ENCODE measurements at places on chromosomes 16 and 17.

GRCh38 chr16:86527366-86527765 lies 17.0 kb downstream of the FOXF1 start:
- no peak for DNase-seq

DNA sequence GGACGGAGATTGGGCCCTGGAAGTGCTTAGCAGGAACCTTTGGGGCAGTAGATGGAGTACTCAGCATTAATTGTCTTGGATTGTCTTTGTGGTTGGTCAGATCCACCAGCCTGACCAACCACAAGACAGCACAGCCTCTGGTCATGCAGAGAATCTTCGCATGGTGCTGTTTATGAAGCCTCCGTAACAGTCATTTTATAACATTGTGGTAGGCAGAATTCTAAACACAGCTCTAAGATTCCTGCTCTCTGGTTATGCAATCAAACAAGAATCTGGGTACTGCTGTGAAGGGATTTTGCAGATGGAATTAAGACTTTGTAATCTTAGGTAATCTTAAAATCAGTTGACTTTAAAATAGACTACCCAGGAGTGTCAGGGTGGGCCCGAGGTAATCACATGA lies 312.2 kb upstream of the GOT2 start:
- DNase-seq: no peak

DNA sequence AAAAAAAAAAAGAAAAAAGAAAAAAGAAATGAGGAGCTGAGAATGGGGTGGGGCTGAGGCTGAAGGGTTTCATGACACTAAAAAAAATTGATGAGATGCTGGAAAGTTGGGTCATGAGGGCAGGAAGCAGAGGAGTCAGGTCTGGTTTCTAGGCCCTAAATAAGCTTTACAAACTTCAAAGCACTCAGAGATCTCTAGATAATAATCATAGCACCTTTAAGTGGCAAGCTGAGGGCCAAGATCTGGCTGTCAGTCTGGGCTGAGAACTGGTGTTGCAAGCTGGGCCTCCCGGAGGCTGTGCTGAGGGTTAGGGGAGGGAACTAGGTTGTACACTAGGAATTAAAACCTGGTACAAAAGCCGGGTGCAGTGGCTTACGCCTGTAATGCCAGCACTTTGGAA lies 6.4 kb downstream of the ZNF764 start:
- DNase-seq: no peak

- no peak for DNase-seq
These were observed 5.2 kb downstream of the ASGR1 start for GRCh38 chr17:7173687-7174602.

GRCh38 chr16:74577882-74578366 lies 29.0 kb downstream of the GLG1 start:
- DNase-seq: no peak

DNA sequence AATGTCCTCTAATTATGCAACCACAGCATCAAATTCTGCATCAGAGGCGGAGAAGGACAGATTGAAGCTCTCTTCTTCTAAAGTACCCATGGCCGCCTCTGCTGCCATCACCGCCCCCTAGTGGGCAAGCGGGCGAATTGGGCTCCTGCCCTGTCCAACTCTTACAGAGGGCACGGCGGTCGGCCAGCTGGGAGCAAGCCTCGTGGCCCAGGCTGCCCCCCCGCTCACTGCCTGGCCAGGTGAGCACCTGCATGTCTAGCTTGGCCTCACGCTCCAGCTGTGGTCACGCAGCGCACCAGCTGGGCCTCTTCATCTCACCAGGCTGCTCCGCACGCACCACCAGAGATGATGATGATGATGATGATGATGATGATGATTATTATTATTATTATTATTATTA lies 146.1 kb upstream of the TOM1L1 start:
- peak; percentile 13 for DNase-seq

GRCh38 chr16:11004973-11005610 lies 60.7 kb downstream of the CLEC16A start:
- no peak for DNase-seq

DNA sequence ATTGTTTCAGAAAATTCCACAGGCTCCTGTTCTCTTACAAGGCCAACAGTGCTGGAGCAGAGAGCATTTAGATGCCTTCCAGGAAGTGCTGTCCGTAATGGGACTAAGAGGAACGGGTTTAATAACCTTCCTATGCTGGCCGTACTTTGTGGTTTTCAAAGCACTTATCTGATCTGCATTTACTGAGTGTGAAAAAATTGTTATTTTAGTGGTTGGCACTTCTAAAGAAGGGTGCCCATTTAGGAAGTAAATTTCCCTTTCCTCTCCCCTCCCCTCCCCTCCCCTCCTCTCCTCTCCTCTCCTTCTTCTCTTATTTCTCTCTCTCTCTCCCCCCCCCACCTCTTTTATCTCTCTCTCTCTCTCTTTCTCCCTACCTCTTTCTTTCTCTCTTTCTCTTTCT lies 72.0 kb upstream of the DNAJA2 start:
- no peak for DNase-seq

DNA sequence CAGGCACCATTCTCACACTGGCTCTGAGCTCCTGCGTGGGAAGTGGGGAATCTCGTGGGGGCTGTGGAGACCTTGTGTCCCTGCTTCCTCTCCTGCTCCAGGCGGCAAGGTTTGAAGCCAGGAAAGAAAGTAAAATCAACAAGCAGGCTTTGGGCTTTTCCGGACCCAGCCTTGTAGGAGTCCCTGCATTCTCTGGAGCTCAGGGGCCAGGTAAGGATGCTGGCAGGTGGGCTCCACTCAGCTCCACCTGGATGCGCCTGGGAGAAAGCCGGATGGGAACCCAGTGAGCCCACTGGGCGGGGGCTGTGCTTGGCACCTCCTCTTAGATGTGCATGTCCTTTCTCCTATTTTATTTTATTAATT lies 362.5 kb downstream of the SEC14L1 start:
- no peak for DNase-seq

GRCh38 chr16:57986196-57986595 lies 14.3 kb downstream of the ZNF319 start:
- no peak for DNase-seq

DNA sequence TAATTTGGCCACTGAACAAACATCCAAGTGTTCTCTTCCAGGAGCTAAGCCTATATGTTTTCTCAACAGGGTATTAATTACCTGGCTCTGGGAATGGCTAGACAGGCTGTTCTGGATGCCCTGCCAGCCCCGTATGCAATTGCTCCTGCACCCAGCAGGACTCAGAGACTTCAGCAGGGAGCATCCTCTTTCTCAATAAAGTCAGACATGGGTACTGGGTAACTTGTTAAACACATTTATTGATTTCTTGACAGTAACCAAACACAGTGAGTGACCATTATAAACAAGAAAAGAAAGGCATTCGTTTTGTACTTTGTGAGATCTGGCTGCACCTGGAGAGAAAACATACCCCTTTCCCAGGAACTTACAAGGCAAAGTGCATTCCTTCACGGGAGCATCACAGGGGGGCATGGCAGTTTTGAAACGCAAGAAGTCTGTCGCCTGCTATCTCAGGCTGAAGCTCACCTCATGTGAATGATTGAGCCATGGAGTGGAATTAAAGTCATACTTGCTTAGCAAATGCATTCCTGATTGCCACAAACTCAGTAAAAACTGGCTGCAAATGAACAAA lies 369.8 kb downstream of the UTP18 start:
- DNase-seq: no peak

DNA sequence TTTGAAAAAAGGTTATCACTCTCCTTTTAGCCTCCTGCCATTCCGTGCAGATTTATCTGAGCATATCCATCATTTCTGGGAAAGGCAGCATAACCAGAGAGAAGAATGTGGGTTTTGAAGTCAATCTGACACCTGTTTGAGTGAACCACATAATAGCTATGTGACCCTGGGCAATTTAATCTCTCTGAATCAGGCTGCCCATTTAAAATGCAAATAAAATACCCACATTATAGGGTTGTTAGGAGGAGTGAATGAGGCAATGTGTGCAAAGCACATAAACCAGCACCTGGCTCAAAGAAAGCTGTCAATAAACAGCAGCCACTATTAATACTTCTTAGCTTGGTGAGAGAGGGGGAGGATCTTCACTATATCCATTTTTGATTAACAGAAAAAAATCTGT lies 88.0 kb downstream of the CACNG1 start:
- no peak for DNase-seq
